ENCODE measurements at places on chromosomes 6 and 20.

DNA sequence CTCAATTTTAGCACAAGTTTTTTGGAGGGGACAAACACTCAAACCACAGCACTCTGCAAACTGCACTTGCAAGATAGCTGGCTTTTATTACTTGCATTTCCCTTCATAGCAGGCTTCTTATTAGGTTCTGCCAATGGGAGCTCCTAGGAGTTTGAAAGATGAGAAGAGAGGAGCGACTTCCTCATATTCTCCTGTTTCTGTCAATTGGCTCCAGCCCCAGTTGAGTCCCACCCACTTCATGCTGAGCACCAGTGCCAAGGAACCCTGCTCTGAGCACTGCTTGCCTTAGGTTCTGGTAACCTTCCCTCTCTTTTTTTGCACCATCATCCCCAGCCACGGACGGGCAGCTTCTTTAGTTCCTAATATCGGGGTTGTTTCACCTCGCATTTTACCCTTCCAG lies 67.9 kb downstream of the PSMB1 start:
- DNase-seq, result no peak

GRCh38 chr6:113586413-113587077 lies 270.6 kb upstream of the MARCKS start:
- DNase-seq, result no peak

- no peak for DNase-seq
These were observed 5.8 kb downstream of the SLPI start for GRCh38 chr20:45248609-45249008.

- DNase-seq, result no peak
These were observed 162.5 kb downstream of the ALDH8A1 start for GRCh38 chr6:134787261-134787877.

DNA sequence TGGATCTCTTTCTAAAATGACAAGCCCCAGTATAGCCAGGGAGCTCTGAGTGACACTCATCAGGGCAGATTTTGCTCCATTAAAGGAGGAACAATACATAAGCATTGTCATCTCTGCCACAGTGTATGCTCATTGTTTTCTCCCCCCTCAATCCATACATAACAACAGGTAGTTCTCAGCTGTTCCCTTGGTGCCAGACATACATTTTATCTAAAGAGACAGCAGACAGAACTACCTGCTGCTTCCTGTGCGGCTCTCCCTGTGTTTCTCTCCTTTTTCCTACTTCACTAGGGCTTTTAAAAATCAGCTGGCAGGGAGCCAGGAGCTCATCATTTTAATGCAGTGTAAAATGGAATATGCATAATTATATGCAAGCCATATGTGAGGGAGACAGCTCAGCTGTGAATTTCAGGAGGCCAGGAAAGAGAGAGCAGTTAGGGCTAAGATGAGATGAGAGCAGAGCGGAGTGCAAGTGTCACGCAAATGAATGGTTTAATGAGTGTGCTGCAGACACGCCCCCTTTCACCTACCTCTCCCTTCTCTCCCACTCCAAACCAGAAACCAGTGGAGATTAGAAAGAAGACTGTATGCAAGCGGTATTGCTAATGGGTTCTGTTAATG lies 96.0 kb downstream of the SOBP start:
- DNase-seq, result no peak

DNA sequence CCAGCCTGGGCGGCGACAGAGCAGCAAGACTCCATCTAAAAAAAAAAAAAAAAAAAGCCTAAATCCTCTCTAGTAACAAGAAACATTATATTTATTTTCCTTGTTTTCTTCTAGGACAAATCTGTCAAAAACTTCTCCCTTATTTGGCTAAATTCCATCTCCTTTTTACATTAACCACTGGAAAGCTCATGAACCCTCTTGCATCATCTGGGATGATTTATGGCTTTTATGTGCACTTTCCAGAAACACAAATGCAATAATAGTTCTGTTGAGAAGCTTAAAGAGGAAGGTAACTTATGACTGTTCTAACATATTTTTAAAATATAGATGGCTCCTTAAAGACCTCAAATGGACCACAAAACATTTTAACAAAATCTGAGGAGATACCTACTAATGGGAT lies 526.1 kb upstream of the SPTLC3 start:
- DNase-seq, result no peak

GRCh38 chr6:79470728-79471127 lies 66.5 kb downstream of the LCA5 start:
- DNase-seq, result no peak

- DNase-seq, result no peak
These were observed 112.9 kb upstream of the RPS6KA2 start for GRCh38 chr6:166739976-166740318.

GRCh38 chr6:89410788-89411144 lies 1.3 kb downstream of the RRAGD start:
- no peak for DNase-seq

GRCh38 chr20:47561603-47562583 lies 60.2 kb downstream of the NCOA3 start:
- no peak for DNase-seq

DNA sequence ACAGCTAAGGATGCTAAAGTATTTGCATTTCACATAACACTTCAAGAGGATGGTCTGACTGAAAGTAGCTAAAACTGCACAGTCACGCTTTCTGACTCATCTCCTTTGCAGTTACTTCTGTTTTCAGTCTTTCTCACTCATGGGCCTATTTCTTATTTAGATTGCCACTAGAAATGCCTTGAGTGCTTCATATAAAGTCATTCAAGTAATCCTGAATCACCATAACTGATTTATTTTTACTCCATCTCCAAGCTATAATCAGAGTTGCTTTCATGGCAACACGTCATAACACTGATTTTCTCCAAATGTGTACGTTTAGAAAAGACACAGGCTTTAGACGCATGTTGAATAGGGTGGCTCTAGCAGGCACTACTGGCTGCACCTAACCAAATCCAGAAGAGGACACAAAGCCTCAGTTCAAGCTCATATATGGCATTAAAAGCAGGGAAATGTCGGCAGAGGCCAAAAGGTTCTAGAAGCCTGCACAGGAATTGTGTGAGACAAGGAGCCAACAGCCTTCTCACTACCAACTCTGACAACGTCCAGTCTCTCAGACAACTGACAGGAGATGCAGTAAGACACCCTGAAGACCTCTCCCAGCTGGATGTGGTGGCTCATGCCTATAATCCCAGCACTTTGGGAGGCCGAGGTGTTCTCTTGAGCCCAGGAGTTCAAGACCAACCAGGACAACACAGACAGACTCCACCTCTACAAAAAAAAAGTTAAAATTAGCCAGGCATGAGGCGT lies 64.1 kb upstream of the BEND6 start:
- no peak for DNase-seq

DNA sequence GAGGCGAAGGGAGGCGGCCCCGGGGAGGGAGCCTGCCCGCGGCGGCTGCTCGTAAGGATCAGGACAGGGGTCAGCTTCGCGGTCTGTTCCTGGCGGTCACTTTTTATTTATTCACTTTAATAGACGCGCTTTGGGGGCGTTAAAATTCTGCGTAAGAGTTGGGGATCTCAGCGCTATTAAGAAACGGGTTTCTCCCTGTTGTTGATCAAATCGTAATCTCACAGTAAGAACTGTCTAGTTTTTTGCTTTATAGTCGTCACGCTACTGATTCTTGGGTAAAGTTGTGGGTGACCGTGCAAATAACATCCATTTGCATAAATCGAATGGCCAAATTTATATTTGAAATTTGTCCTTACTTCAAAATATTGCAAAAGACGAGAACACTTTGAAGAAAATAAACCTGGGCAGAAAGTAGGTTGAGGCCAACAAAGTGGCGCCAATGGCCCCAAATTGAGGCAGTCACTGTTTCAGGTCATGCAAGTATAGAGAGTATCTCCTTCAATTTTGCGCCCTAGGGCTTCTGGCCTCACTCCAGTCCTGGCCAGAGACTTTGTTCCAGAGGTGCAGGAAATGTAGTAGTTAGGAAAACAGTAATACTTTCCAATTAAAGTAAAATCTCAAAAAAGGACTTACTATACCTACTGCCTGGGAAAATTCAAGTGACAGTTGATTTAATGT lies 963 bp upstream of the RMND1 start:
- no peak for DNase-seq

DNA sequence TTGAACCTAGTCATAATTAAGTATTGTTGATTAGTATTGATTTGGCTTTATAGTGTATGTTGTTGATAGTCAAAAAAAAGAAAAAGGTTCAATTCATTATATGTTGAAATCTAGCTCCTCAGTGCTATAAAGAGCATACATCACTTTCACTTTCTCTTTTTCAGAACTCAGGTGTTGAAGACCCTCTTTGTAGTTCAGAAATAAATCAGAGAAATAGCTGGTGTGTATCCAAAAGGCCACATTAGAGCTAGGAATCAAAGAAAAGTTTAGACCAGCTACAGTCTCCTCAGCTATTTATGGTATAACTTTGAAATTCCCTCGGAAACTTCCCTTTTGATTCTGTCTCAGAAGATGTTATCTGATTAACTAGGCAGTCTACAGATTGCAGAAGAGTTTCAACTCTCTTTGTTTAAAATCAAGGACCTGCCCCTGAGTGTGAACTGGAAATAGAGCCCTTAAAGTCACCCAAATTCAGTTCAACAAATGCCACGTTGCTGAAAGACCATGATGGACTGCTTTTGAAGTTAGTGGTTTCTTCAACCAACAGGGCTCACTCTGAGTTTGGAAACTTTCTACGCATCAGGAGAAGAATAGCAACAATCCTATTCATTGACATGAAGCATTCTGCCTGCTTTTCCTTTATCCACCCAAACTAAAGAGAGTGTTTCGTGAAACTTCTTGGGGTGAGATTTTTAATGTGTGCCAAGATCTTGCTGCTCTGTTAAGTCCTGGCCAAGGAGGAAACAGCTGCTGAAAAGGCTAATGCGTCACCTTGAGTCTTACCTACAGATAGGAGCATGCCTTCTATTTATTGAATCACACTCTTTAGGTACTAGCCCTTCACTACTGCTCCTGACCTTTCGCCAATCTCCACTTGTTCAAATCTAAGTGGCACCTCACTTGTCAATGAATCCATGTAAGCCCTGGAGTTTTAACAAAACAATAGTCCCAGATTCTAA lies 111.7 kb downstream of the TNFRSF21 start:
- no peak for DNase-seq

GRCh38 chr6:2970034-2970685 lies 1.2 kb downstream of the SERPINB6 start:
- no peak for DNase-seq

- no peak for DNase-seq
These were observed 910.9 kb upstream of the MAP3K7 start for GRCh38 chr6:91497770-91498169.

- DNase-seq, result no peak
These were observed 374.6 kb upstream of the SYNCRIP start for GRCh38 chr6:86017236-86017635.

DNA sequence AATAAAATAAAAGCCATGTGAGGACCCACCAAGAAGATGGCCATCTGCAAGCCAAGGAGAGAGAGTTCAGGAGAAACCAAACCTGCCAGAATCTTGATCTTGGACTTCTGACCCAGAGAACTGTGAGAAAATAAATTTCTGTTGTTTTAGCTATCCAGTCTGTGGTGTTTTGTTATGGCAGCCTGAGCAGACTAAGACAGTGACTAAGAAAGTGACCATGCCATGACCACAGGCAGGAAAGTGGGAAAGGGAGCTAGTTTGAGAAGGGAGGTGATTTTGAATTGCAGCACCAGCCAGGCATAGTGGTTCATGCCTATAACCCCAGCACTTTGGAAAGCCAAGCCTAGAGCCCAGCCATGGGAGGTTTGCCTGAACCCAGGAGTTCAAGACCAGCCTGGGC lies 21.9 kb upstream of the C6orf62 start:
- DNase-seq, result no peak

- DNase-seq, result no peak
These were observed 60.3 kb downstream of the ERMARD start for GRCh38 chr6:169811521-169812256.

DNA sequence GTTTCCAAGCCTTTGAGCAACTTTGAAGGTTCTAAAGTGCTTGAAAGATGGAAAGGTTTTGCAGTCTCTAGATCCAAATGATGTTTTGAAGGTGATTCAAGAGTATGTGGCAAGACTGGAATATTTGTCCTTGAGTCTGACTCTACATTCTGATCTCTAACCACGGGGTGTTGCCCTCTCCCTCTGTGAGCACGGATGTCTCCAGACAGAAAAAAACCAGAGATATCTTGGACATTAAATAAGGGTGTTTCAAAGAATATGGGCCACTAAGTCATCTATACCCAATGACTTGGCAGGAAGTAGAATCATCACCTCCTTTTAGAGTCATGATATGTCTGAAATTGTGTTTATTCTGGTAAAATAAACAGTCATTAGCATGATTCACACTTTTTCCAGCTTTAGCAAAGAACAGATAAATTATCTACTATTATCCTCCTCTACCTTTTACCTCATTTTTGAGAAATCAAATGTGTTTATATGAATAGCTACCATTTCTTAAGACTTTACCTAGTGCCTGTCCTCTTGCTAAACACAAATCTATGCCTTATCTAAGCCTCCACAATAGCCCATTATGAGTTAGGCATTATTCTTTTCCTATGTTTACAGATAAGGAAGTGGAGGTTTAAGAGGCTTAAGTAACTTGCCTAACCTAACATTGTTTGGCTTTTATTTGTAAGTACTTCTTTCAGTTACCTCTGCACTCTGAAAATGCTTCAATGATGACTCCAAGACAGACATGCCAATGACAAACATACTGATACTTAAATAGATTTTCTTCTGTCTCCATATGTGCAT lies 384.4 kb downstream of the BMP2 start:
- no peak for DNase-seq

GRCh38 chr6:29211488-29211887 lies 40.8 kb downstream of the OR2J2 start:
- DNase-seq, result no peak

DNA sequence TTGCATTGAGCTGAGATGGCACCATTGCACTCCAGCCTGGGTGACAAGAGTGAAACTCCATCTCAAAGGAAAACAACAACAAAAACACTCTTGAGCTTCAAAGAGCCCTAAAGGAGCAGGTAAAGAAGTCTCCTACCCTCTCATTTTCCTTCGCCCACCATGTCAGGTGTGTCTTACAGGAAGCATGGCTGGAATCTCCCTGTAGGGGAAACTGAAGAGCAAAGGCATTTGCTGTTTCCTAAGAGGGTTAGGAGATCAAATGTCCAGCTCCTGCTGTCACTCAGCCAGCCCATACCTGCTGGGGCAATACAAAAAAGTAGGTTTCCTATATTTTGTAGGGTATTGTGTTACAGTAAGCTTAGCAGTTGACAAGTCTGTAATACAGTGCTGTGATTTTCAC lies 43.3 kb downstream of the SPATA2 start:
- no peak for DNase-seq

DNA sequence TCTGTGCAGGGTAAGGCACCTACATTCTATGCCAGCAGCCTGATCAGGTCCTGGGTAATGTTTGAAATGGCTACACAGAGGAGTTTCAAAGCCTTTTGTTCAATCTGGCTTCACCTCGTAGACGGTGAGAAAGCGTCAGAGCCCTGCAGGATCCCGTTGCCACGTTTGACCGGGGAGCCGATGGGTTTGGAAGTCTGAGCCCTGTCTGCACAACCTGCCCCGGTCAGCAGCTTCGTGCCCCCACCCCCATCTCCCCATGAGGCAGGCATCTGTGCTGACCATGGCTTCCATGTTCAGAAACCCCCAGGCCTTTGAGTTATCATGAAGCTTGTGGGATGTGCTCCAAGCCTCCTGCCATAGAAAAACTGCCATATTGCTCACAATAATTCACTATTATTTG lies 63.9 kb downstream of the PTPN1 start:
- no peak for DNase-seq
